ENCODE measurements at places on chromosomes 3 and 15.
A peak's percentile ranks its signal among the peaks of the same experiment; 100 is the strongest.

DNA sequence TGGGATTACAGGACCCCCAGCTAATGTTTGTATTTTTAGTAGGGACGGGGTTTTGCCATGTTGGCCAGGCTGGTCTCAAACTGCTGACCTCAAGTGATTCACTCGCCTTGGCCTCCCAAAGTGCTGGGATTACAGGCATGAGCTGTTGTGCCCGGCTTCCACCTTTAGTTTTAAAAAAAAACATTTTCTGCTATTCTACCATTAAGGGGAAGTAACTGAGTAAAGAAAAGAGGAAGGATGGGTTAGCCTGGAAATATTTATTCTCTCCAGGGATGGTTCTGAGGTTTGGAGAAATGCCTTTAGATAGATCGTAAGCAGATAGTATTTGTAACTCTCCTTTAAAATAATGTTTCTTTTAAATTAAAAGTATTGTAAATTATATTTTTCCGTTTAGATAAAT, 3.1 kb downstream of the AP4E1 start:
- DNase-seq = no peak

DNA sequence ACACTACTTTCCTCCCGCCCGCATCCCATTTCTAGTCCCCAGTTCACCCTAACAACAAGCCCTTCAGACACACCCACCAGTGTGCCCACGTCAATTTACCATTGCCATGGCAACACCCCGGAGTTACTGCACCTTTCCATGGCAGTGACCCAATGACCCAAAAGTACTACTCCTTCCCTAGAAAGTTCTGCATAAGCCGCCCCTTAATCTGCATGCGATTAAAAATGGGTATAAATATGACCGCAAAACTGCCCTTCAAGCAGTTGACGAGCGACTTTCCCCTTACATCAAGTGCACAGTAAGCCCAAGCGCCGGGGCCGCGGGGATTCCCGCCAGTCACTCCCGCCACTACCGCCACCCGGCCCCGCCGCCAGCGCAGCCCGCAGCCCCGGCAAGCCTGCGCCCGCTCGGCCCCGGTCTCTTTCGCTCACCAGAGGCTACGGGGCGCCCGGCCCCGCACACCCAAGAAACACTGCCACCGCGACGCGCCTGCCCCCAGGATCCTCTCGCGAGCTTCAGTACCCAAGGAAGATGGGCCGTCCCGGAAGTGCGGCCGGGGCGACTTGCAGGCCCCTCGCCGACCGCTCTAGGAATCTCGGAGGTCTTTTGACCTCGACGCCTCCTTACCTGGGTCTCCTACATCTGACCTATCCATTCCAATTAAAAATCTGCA, 27.2 kb upstream of the ZNF502 start:
- DNase-seq = peak; percentile 70

DNA sequence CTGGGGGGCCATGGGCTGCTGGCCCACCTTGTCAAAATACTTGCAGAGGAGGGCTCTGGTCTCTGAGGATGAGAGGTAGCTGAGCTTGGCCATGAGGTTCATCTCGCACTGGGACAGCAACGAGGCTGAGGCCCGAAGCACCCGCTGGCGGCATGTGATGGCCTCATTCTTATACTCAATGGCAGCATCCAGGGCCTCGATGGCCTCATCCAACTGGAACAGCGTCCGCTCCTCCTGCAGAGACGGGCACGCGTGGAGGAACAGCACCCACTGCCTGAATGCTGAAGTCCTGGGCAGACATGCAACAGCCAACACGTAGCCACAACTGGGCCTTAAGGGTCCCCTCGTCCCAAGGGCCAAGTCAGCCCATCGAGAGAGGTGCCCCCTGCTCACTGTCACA, 25.0 kb downstream of the KIF7 start:
- no peak for DNase-seq

DNA sequence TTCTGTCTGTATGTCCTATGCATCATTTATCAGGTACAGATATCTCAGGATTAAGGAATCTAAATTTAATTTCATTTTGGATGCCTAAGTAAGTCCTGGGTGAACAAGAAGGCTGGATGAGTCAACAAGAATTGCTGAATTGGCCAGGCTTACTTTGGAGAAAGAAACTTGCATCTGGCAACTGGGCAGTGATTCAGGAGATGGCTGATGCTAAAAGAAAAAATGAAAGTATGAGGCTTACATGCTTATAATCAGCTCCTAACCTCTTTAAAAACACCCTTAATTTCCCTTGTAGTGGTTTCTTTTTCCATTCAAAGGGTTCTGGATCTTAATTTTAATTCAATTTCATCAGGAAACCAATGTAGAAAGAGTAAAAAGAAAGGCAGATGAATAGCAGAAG, 228.8 kb upstream of the PEX5L start:
- DNase-seq = peak; percentile 66

- DNase-seq = no peak
These were observed 68.9 kb upstream of the GAP43 start for GRCh38 chr3:115554487-115554807.

DNA sequence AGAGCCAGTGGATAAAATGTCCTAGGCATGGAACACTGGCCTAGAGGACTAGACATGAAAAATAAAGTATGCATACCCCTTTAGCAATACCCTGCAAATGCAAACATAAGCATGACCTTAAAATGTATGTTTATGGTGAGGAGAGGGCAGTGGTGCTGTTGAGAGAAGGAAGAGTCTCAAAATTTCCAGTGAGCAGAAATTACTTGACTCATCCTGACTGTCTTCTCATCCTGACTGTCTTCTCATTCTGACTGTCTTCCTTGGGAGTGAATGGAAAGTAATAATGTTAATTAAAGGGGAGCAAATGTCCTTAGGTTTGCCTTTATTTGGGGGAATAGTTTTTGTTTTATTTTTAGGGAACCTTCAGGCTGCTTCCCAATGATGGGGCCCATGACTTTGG, 121.5 kb upstream of the GALNT15 start:
- DNase-seq = no peak

- DNase-seq = no peak
These were observed 262.1 kb upstream of the TGFBR2 start for GRCh38 chr3:30344288-30344687.

All from stromal cell of bone marrow (primary cell).